ENCODE measurements at places on chromosomes 2 and 18. TPM values are rescaled to one million over a fixed set of nuclear protein-coding genes. Genes with fewer than 3 reads are reported as not detected.
A peak's percentile ranks its signal among the peaks of the same experiment; 100 is the strongest.

- no peak for DNase-seq
Measured at GRCh38 chr2:226142463-226142862, 657.2 kb downstream of the IRS1 start.

MBD5 gene
- 21.2 TPM for polyA plus RNA-seq

SERPINB4 gene
- polyA plus RNA-seq, result 0.35 TPM

DNA sequence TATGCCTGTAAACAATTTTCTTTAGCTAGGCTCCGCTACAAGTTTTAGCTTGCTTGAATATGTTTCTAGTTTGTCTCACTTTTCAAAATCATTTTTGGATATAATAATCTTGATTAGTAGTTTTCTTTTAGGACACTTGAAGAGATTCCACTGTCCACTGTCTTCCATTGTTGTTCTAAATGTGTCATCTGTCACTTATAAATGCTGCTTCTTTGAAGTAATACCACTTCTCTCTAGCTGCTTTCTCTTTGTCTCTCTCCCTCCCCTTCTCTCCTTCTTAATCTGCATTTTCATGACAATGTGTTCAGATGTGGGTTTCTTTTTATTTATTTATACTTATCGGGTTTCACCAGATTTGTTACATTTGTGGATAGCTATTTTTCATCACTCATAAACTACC is 73.7 kb upstream of the DPP10 start:
- no peak for DNase-seq

- DNase-seq, result no peak
Measured at GRCh38 chr18:73626859-73627258, 520.8 kb downstream of the FBXO15 start.

GRCh38 chr2:23791030-23791429 is 135.9 kb downstream of the ATAD2B start:
- no peak for DNase-seq

DNA sequence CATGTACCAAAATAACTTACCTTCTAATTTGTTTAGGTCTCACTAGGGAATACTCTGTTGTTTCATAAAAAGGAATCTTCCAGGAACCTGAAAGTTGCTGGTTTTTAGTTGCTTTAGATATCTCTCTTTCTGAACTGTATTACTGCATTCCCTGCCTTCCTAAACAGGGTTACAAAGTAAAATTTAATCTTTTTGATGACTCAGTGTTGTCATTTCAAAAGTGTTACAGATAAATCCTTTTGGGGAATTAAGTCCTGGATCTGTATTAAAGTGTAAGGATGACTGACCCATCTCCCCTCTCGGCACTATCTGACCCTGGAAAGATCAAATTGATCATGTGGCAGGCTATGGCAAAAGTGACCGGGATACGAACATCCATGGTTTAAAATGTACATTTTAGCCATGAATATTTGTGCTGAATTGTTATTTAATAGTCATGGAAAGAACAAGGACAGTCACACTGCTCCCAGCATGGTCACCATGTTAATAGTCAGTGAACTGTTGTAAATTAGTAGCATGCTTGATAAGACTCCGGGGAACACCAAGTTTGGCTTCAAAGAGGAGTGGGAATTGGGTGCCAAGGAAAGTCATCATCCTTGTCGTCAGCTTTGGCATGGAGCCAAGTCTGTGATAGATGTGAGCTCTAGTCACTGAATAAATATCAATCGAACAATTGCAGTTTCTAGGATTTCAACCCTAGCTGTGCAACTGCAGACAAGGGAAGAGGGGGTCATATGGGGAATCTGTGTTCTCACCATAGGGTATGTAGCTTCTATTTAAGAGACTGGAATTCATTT is 4.2 kb downstream of the PLEKHA3 start:
- DNase-seq, result no peak

DNA sequence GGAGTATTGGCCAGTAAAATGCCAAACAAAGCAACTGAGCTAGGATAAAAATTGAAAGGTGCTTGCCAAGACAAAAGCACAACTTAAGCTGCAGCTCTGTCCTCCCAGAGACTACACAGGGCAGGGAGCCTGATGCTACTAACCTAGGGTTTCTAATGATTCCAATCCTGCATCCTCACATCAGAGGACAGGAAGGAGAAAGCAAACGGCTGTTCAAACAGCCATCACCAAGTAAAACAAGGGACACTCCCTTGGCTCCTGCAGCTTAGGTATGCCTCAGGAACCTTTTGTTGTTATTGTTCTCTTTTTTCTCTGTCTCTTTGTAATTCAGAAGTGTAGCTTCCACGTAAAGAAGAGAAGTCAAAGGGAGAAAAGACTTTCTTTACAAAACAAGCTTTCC is 99.5 kb downstream of the TCF4 start:
- no peak for DNase-seq

DNA sequence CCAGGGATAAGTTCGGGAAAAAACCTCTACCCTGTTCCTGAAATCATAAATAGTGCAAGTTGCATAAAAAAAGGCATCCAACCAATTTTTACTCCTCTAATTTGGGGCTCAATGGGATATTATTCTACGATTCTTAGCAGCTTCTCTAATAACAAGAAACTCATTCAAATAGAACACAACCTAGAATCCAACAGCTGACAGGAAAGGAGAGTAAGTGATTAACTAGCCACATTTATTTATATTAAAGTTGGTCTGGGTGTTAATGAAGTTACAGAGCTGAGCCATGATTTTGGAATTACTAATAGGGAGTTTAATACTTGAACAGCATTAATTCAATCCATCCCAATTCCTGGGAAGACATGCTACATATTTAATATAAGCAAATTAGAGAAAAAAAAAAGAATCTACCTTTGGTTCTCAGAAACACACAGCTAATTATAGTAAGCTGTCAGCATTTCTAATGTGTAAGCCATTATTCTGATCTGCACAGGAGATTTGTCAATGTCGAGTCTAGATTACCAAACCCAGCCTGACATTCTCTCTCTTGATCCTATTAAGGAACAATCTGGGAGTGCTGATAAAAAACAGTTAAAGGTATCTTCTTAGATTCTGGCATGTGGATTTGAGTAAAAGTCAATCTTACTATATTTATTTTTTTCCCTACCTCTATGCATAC is 267.7 kb downstream of the NBAS start:
- no peak for DNase-seq

PLGLB1 gene
- 3.5 TPM for polyA plus RNA-seq

GRCh38 chr2:69482471-69482870 is 45.2 kb upstream of the NFU1 start:
- DNase-seq, result no peak

RBM45 gene
- polyA plus RNA-seq, result 9.6 TPM

GRCh38 chr2:138245310-138245709 is 256.3 kb upstream of the SPOPL start:
- no peak for DNase-seq

CD28 gene
- 6.0 TPM for polyA plus RNA-seq

DNA sequence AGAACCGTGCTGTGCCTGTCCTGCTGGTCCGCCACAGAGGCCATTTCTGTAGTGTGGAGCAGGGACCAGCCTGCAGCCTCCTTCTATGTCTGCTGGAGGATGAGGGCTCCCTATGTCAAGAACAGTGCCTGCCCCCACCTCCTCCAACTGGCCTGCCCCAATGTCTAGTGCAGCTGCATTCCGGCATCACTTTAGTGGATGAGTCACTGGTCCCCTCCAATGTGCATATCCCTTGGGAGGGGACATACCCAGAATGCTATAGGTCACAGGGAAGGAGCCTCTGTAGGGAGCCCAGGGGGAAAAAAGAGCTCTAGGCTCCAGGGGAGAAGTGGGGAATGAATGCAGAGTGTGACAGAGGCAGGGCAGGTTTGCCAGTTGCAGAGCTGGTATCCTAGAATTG is 219.6 kb downstream of the CELF4 start:
- no peak for DNase-seq

GRCh38 chr2:56018267-56018666 is 94.7 kb upstream of the EFEMP1 start:
- DNase-seq, result no peak

DNA sequence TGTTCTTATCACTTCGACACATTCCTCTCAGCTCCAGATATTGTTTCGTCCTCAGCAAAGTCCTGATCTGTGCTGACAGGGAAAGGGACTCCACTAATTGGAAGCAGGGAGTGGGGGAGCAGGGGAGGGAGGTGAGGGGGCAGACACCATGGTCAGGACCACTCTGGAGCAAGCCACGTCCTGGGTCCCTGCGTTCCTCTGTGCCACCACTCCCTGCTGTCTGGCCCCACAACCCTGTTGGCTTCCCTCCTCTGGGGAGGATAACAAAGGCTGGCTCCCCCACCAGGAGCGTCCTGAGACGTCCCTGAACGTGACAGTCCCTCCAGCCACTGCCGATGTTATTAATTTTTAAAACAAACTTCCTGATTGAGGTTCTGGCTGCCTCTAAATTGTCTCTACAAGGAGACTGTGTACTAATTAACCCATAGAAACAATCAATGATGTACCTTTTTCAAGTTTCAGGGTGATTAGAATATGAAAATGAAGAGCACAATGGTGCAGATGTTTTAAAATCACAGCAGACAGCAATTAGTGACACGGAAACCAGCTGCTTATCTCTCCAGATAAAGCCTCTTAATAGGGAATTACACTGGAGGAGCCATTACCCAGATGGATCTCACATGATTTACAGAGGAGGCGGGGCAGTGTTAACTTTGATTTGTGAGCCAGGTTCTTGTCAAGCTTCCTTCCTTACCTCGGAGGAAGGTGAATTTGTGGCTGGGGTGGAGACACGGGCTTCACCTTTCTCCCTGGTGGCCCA is 257.5 kb downstream of the SETBP1 start:
- DNase-seq, result no peak

PUS10 gene
- polyA plus RNA-seq, result 5.9 TPM

GRCh38 chr18:37552286-37552685 is 13.3 kb downstream of the CELF4 start:
- DNase-seq, result no peak

AFG3L2 gene
- polyA plus RNA-seq, result 43.1 TPM

DNA sequence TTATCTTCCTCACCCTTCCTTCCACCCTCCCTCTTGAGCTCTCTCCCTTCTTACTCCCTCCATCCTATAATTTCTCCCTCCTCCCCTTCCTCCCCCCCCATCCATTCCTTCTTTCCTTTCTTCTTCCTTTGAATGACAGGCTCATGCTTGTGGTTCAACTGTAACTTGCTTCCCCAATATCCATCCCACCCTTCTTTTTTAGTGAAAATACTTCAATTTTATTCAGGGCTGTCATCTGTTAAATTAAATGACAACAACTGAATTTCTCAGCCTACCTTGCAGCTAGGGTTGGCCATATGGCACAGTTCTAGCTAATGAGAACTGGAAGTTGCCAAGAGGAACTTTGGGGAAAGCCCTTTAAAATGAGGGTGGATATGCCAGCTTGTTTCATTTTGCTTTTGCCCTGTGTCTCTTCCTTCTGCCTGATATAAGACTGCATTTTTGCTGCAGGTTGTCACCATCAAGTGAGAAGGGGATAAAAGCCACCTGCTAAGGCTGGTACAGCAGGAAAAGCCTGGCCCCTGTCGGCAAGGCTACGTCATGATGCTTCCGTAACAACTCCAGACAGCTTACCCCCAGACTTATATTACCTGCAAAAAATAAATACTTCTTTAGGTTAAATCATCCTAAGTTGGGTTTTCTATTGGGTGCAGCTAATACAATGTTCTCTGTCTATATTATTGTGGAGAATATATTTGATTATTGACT is 121.8 kb downstream of the NXPH2 start:
- no peak for DNase-seq

DNA sequence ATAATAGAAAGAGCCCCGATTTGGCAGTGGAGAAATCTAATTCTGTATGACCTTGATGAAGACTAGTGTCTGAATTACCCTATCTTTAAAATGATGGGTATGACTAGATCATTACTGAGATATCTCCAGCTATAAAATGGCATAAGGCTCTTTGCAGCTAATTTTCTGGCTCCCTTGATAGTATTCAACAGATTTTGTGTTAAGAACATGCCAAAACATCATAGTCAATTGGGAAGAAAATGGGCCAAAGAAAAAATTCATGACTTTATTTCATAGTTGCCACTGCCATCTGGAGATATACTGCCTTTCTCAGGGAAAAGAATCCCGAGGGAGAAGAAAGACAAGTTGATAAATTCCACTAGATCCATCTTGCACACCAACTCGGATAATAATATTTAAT is 1618.7 kb downstream of the LRP1B start:
- no peak for DNase-seq

GRCh38 chr2:240818293-240819125 is 1.5 kb downstream of the KIF1A start:
- DNase-seq, result no peak

DNA sequence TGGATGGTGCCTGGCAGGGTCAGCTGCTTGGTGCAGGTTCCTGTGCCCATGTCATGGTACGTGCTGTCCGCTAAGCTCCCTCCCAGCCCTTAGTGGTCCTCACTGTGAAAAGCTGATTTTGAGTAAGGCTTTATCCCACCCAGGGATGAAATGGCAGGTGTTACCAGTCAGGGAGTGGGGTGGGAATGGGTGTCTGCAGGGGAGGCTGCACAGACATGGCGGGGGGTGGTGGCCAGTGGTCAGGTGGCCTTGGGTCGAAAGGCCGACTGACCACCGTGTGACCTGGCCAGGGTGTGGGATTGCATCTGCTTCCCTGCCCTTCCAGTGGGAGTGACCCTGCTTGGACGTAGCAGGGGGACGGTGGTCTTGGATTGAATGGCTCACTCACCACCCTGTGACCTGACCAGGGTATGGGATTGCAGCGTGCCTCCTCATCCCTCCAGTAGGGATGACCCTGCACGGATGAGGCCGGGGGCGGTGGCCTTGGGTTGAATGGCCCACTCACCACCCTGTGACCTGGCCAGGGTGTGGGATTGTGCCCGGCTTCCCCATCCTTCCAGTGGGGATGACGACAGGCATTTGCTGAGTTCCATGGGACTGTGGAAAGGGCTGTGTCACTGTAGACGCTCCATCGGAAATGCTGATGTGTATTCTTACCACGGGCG is 29.8 kb downstream of the AGAP1 start:
- DNase-seq, result no peak

GRCh38 chr2:15311201-15311907 is 249.8 kb downstream of the NBAS start:
- DNase-seq, result no peak

GRCh38 chr2:208265371-208265800 is 669 bp upstream of the PIKFYVE start:
- peak; percentile 50 for DNase-seq

- peak; percentile 74 for DNase-seq
Measured at GRCh38 chr18:48827291-48828193, 123.2 kb downstream of the SMAD7 start.

DNA sequence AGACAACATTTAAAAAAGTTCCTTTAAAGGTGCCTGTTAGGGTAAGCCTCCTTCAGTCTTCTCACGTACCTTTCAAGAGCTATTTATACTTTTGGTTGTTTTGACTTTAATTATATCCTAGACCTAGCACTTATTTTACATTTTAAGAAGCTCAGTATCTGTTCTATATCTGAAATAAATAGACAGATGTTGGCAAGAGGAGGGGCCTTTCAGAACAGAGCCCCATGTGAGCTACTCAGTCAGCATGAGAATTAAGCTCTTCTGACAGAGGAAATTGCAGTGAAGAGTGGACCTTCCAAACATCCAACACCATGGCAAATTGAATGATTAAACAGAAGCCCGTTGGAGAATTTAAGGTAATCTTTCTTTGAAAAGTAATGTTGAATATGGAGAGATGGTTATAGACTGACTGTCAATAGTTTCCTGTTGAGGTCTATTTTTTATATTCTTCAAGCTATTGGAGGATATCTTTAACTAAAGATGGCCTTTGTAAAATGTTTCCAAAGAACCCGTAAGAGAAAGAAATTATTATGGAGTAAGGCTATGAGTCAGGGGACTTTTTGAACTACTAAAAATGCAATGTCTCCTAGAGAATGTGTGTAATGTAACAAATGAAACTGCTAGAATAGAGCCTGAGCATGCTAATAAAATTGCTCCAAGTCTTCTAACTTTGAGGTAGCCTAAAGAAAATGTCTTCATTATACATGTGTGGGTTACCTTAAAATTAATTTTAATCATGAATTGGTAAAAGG is 17.3 kb downstream of the NYAP2 start:
- DNase-seq, result no peak

- DNase-seq, result no peak
Measured at GRCh38 chr2:154813636-154814035, 115.1 kb downstream of the KCNJ3 start.
